ENCODE measurements at places on chromosomes 2 and 18. TPM values are rescaled to one million over a fixed set of nuclear protein-coding genes. Genes with fewer than 3 reads are reported as not detected.

The SULT1C4 gene
- not detected for total RNA-seq

The MAP2 gene
- 0.47 TPM for total RNA-seq

The LIMS1 gene
- total RNA-seq, result 130 TPM

The ACOXL gene
- not detected for total RNA-seq

The GTF3C2 gene
- total RNA-seq, result 90.8 TPM

The DNAJC10 gene
- total RNA-seq, result 56.5 TPM

The CNDP1 gene
- total RNA-seq, result not detected

The C18orf54 gene
- total RNA-seq, result 3.8 TPM

The CD8B2 gene
- not detected for total RNA-seq

The SLC11A1 gene
- 1.9 TPM for total RNA-seq

The LTBP1 gene
- not detected for total RNA-seq

The SLC4A5 gene
- total RNA-seq, result 10.9 TPM

The ABHD1 gene
- total RNA-seq, result 1.3 TPM

The TMEM182 gene
- 4.0 TPM for total RNA-seq

The FSHR gene
- total RNA-seq, result not detected

The IL36A gene
- not detected for total RNA-seq

The HNMT gene
- total RNA-seq, result 1.1 TPM

The LINC00305 gene
- total RNA-seq, result not detected

The TBC1D8 gene
- total RNA-seq, result 2.0 TPM

The SH3BP4 gene
- 0.20 TPM for total RNA-seq

The ANKRD62 gene
- total RNA-seq, result not detected

The POTEF gene
- total RNA-seq, result not detected

The ITGB6 gene
- total RNA-seq, result not detected

The SERPINB3 gene
- not detected for total RNA-seq

The MAP4K3 gene
- total RNA-seq, result 18.1 TPM

The EFEMP1 gene
- not detected for total RNA-seq

The CRYGD gene
- total RNA-seq, result not detected

The CHPF gene
- total RNA-seq, result 8.5 TPM

The BOK gene
- total RNA-seq, result not detected

The ARHGAP28 gene
- total RNA-seq, result not detected

The C2orf66 gene
- total RNA-seq, result not detected

The MROH2A gene
- total RNA-seq, result not detected

The PFN4 gene
- total RNA-seq, result not detected

The ZSWIM2 gene
- total RNA-seq, result not detected

The ADAM23 gene
- total RNA-seq, result 28.1 TPM

The SOWAHC gene
- total RNA-seq, result 1.5 TPM

Measured in CD4-positive, alpha-beta memory T cell (primary cell).